ENCODE measurements at places on chromosomes 6 and 20.

DNA sequence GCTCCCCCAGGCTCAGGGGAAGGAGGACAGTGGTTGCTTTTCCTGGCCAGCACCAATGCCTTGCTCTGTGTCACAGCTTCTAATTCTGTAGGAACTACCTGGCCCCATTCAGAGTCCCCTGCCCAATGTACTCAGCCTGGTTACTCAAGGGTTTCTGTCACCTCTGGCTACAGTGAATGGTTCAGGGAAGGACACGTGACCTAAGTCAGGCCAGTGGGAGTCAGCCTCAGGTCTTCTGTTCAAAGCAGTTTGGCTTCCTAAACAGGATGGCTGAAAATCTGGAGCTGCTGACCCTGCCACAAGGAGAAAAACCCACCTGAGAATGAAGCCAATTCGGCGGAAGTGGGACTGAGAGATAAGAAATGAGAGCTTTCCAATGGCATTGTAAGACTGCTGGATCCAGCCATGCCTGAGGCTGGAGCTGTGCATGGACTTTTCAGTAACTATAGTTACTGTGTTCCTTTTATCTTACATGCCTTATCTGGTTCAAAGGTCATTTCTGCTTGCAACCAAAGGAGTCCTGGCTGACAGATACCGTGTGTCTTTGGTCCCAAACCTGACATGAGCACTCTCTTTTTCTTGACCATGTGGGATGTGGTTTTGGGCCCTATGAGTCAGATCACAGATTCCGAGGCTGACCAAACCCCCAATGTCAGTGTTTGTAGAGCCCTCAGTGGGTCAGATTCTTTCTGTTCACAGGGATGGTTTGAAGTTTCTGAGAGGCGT, 104.3 kb downstream of the SULF2 start:
- no peak for DNase-seq

GRCh38 chr6:82877213-82878195, 188.1 kb downstream of the UBE3D start:
- no peak for DNase-seq

DNA sequence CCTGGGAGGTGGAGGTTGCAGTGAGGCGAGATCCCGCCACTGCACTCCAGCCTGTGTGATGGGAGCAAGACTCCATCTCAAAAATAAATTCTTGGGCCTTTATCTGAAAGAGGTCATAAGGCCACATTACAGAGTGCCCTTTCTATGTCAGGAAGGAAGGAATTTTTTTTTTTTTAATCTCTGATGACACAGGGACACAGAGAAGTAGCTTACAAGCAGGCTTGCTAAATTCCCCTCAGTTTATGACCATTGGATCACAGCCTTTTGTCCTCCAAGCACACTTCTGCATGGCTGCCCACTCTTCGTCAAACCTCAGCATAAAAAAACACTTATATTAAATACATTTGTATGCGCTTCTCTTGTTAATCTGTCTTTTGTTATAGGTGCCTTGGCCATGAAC, 7.5 kb upstream of the IFNGR1 start:
- DNase-seq: no peak

- DNase-seq: peak; percentile 29
Measured at GRCh38 chr20:10447028-10447427, 11.9 kb downstream of the SLX4IP start.

DNA sequence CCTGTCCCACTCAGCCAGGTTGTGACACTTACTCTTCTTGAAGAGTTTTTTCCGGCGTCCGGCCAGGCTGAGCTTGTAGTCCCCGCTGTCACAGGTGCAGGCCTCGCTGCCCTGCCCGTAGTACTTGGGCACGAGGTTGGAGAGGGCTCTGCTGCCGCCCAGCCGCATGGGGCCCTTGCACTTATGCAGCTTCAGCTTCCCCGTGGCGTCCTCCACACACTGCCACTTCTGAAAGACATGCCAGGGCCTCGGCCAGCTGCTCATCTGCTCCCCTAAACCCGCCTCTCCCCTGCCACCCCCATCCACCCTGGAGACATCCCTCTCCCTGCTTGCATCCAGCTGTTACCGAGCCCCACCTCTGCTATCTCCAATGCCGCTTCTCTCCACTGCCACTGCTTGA, 113.1 kb downstream of the SULF2 start:
- DNase-seq: no peak

DNA sequence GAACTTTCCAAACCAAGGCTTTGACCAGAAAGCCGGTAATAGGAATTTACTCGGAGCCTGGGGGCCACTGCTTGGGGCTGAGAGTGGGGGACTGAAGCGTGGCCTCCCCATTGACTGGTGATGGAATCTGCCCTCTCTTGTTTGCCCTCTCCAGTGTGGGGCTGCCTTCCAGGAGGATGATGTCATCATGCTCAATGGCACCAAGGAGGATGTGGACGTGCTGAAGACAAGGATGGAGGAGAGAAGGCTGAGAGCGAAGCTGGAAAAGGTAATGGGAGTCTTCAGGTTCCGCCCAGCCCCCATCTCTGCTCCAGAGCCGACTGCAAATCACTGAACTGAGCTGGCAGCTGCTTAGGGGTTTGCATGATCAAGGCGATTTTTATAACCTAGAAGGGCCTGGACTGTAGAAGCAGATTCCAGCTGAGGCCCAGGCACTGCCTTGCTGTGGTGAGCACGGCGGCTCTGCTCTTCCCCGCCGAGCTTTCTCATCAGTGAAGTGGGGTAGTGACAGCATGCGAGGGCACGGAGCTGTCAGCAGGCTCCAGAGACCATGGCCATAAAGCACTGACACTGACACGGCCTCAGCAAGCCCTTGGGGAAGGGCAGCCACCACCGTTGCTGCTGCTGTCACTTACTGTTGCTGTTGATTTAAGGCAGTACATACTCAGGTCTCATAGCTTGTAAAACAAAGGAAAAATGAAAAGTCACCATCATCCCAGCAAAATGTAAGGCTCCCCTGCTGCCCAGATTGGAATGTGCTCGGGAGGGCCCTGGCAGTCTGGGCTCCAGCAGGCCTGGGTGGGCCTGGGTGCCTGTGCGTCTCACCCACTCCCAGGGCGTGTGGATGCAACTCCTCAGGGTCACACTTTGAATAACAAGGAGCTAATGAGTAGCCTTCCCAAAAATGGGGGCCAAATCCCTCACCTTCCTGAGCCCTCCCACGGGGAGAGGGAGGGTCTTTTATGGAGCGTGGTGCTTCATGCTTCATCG, 11.1 kb upstream of the FAM209A start:
- no peak for DNase-seq
